ENCODE measurements at places on chromosomes 7 and 10.

DNA sequence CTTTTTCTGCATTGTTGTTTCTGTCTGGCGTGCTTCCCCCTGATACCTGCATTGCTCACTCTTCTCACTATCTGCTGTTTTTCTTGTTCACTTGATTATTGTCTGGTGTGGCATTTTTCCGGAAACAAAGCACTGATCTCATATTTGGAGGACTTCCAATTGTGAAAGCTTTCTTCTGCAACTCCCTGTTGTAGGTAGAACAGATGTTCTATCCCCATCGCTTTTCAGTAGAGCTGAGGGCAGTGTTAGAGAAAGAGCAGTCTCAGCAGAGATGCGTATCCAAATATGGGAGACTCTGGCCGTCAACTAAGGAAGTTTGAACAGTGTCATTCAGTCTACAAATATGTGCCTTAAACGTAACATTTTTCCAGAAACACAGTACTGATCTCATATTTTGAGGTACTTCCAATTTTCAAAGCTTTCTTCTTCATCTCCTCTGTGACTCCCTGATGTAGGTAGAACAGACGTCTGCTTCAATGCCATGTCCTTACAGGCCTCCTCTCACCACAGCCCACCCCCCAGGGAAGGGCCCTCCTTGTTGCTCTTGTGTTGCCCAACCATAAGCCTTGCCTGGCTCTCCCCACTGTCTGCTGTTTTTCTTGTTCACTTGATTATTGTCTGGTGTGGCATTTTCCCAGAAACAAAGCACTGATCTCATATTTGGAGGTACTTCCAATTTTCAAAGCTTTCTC lies 27.1 kb upstream of the GJD4 start:
- DNase-seq = no peak

DNA sequence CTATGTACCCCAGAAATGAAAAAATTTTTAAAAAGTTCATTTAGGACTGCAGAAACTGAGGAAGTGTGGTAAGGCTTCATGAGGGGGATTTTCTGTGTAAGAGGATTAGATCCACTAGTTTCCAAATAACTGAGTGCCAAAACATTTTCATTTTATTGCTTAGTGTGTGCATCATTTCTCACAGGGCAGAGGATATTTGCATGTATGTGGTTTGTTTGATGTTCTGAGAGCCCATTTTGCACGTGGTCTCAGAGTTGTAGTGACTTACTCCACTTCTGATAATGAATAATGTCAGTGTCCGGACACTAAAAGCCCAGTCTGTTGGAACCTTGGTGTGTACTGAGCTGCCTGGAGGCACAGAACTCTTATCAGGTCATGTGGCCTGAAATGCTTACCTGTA lies 299.9 kb downstream of the AUTS2 start:
- no peak for DNase-seq

- no peak for DNase-seq
Measured at GRCh38 chr10:26861205-26861998, 644 bp upstream of the ABI1 start.

- DNase-seq = no peak
Measured at GRCh38 chr10:75386128-75386527, 15.4 kb downstream of the ZNF503 start.

GRCh38 chr7:121431389-121431995 lies 35.4 kb upstream of the FAM3C start:
- DNase-seq = no peak

GRCh38 chr7:76343294-76343930 lies 15.4 kb downstream of the YWHAG start:
- no peak for DNase-seq

DNA sequence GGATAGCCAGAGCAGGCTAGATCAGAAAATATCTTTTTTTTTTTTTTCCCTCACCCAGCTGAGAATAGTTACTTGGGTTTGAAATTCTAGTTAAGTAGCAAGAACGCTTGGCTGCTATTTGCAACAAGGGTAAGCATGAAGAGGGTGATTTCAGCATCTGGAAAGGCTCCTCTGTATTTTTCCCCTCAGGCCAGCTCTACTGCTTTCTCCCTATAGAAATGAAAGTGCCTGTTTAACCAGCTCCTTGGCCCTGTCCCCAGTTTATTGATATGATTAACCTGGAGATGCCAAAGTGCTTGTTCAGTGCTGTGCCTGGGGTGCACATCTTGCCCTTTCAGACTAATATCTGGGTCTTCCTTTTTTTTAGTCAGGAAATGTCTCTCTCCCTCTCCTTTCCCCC lies 37.1 kb downstream of the AP3M1 start:
- no peak for DNase-seq

DNA sequence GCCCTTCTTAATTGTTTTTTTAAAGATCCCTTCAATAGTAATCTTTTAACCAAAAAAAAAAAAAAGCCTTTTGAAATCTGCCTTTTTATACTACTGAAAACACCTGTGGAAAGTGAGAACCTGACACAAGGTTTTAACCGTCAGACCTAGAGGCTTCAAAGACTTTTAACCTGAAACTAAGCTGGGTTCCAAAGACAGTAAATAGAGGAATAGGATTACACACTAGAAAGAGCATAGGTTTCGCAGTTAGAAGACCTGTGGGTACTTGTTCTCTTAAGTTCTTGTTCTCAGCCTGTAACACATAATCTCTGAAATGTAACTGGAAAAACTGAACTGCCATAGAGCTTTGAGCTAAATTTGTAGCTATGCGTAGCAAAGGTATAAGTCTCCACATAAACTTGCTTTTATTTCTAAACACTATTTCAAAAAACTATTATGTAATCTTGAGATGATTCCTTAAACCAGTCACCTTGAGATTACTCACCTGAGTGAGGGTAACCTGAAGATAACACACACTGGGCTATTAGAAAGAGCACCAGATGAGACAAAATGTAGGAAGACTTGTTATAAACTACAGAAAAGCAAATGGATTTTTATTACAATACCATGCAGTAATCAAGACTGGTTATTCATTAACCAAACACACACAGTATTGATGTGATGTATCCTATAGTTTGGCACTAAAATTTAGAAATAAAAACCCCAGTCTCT lies 196.6 kb upstream of the FRMD4A start:
- no peak for DNase-seq

DNA sequence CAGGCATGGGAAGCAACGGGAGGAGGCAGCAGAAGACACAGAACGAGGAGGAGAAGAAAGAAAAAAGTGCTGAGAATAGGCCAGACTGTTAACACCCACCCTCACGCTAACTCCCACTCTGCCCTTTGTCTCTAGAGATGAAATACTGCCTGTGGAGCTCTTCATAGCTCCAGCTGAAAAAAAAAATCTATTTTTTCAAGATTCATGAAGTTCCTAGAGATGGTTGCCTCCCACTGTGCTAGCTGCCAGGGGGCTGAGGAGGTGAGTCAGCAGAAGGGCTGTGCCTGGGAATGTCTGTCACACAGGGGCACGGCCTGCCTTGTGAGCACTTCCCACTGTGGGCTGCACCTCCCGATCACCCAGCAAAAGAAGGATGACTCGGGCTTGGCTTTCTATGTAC lies 144.5 kb downstream of the RNF216 start:
- no peak for DNase-seq

DNA sequence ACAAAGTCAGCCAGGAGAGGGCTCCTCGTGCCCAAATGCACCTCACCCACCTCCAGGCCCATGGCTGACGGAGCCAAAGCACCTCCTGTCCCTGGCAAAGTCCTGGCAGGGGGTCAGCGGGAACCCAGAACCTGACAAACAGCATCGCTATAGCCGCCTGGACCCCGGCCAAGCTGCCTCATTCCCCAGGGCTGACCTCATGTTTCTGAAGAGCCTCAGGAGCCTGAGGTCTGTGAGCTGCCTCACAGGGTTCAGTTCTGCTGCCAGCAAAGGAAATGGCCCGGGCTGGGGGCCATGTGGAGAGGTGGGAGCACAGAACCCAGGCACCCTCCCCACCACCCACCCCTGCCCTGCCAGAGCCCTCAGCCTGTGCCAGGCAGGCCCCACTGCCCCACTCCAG lies 4.2 kb upstream of the NANOS1 start:
- DNase-seq = no peak

GRCh38 chr10:21458126-21458871 lies 67.2 kb downstream of the SKIDA1 start:
- DNase-seq = no peak

DNA sequence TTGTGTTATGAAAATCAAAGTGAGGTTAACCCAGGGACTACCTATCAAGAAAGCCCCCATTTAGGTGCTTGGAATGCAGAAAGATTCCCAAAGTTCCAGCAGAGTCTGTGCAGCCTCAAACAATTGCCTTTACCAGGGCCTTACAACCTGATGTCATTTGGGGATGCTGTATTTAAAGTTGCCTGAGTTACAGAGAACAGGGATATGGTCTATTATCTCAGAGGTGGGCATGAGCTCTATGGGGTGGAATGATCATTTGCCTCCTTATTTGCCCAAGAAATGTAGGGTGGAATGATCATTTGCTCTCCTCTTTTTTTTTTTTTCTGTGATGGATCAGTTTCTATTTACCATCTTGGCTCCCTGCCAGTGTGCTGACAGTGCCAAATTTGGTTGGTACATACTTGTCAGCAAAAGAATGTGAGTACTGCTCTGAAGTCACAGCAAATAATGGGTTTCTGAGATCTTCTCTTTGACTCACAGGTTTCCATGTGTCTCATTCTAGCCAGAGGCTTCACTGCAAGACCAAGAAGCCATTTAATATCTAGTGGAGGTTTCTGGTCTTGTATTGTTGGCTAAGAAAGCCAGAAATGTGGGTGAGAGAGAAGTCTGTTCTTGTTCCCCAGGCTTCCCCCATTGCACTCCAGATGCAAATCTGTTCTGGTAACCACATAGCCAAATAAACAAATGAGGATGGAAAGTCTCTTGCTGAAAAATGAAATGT lies 45.5 kb upstream of the ZNRF2 start:
- DNase-seq = no peak

GRCh38 chr10:14408139-14408538 lies 77.4 kb upstream of the FRMD4A start:
- no peak for DNase-seq

- no peak for DNase-seq
Measured at GRCh38 chr10:92419740-92420545, 129.0 kb downstream of the MARCHF5 start.

GRCh38 chr7:25706764-25707163 lies 445.2 kb upstream of the NFE2L3 start:
- DNase-seq = no peak

DNA sequence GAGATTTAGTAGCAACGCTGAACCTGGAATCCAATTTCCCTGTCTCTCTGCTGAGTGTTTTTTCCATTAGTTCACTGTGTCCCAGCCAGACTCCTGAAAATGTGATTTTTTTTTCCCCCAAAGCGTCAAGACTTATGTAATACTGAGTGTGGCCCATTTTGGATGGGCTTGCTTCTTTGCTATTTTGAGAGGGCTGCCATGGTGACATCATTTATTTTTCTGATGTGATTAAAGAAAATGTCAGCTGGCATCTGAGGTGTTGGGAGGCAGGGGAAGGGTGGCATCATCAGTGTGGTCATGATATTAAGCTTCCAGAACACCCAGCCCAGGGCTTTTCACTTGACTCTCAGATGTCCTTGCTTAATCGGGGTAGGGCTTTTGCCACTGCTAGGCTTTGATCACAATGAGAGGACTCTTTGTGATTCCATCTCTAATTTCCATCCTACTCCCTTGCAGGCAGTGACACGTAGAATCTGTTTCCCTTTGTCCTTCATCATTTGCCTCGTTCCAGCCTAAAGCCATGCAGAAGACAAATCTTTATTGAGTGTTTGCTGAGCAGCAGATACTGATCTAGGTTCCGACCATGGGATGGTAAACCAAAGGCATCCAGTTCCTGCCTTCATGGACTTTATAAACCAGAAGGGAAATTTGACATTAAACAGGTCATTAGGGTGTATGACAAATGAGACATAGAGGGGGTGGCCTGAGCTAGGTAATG lies 7.4 kb downstream of the ZNF365 start:
- DNase-seq = no peak

DNA sequence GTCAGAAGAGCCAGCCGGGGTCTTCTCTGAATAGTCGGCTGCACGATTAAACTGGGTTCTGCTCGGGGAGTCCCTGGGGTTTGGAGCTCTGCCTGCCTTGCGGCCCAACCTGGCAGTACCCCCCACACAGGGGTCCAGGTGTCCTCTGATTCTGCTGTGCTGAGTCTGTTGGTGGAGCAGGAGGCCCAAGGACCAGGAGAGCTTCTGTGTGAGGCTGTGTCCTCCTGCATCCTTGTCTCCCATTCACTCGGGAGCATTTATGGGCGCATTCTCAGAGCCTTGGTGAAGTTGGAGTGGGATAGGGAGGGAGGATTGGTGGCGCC lies 14.2 kb downstream of the INPP5A start:
- no peak for DNase-seq

DNA sequence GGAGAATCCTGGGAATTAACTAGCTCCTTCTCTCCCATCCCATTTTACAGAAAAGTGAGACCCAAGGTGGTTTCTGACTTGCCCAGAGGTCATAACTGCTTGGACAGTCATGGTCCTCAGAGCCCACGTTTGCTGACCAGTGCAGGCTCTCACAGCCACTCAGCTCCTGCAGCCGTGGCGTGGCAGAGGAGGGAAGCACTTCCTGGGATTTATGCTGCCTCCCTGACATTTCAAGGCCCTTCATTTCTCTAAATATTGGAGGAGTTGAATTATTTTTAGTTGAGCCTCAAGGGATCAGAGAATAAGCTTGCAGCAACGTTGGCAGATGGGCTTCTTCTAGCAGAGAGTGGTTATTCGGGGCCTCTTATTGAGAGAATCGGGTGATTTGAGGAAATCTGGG lies 77.1 kb downstream of the LHPP start:
- no peak for DNase-seq

DNA sequence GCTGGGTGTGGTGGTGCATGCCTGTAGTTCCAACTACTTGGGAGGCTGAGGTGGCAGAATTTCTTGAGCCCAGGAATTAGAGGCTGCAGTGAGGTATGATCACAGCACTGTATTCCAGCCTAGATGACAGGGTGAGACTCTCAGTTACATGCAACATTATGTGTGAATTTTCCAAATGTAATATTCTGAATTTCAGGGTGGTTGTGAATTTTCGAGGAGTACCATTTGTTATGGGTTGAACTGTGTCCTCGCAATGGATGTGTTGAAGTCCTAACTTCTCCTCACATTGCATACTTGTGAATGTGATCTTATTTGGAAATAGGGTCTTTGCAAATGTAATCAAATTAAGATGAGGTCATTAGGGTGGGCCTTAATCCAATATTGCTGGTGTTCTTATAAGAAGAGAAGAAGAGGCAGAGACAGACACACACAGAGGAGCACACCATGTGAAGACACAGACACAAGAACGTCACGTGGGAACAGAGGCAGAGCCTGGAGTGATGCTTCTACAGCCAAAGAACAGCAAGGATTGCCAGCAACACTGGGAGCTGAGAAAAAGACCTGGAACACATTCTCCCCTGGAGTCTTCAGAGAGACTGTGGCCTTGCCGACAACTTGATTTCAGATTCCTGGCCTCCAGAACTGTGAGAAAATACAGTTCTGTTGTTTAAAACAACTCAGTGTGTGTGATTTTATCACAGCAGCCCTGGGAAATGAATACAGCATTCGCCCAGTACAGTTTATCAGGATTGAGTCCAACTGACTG lies 91.9 kb downstream of the ZNF783 start:
- no peak for DNase-seq

- DNase-seq = no peak
Measured at GRCh38 chr10:95356190-95356955, 65.6 kb upstream of the PDLIM1 start.
